Cardiac fibroblast (primary cell): ENCODE measurements at places on chromosomes 6 and 20.

DNA sequence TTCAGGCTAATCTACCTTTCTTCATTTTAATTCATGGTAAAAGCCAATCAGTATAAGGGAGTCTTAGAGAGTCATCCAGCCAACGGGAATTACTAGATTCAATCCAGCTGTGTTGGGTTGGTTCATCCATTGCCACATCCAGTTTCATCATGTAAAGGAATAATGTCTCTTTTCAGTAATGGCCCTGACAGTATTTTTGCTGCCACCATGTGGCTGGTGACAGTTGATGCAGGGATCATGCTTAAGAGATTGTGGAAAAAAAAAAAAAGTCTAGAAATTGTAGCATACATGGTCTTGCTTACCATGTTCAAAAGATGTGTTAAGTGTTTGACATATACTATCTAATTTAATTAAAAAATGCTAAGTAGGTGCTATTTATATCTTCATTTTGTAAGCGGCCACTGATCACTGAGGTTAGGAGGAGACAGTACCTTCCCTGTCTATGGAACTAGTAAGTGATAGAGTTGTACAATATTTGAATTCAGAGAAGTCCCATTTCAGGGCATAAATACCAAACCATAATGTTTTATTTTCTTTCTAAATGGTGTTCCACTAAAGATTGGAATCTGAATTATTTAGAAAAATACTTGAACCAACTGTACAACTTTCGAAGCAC is 135.9 kb downstream of the KHDRBS2 start:
- DNase-seq, result peak; percentile 46

GRCh38 chr6:39756582-39756981 is 31.4 kb upstream of the KIF6 start:
- DNase-seq, result no peak

DNA sequence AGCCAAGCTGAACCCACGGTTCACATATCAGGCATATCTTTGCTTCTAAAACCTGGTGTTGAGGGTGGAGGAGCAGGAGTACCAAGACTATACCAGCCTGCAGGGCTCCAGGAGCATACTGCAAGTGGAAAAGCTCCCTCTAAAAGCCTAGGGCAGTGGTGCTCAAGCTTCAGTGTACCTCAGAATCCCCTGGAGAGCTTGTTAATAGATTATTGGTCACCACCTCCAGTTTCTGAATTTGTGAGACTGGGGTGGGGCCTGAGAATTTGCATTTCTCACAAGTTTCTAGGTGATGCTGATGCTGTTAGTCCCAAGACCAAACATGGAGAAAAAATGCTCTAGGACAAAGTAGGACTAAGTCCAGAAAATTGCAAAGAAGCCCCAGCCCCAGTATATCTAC is 65.4 kb downstream of the FILIP1 start:
- no peak for DNase-seq

GRCh38 chr20:415820-416322 is 7.8 kb downstream of the RBCK1 start:
- DNase-seq, result peak; percentile 14

- DNase-seq, result peak; percentile 43
These were observed 98.6 kb downstream of the KCNQ5 start for GRCh38 chr6:72720464-72720863.

DNA sequence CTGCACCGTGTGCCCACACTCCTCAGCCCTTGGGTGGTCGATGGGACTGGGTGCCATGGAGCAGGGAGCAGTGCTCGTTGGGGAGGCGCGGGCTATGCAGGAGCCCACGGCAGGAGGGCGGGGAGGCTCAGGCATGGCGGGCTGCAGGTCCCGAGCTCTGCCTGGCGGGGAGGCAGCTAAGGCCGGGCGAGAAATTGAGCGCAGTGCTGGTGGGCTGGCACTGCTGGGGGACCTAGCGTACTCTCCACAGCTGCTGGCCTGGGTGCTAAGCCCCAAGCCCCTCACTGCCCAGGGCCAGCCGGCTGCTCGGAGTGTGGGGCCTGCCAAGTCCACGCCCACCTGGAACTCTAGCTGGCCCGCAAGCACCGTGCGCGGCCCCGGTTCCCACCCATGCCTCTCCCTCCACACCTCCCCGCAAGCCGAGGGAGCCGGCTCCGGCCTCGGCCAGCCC is 55.9 kb upstream of the ECI2 start:
- no peak for DNase-seq

DNA sequence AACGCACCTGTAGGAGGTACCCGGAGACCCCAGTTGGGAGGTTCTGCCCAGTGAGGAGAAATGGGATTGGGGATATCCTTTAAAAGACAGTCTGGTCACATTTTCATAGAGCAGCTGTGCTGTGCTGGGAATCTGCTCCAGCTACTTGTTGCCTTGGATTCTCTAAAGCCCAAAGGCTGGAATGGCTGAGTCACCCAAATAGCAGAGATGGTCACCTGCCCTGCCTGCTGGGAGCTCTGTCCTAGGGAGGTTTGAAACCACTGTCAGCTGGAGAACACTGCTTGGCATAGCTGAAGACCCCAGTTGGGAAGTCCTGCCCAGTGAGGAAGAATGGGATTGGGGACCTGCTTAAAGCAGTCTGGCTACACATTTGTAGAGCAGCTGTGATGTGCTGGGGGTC is 34.8 kb upstream of the TFB1M start:
- no peak for DNase-seq

GRCh38 chr6:83371423-83371822 is 59.4 kb downstream of the ME1 start:
- DNase-seq, result peak; percentile 65

- no peak for DNase-seq
These were observed 42.7 kb upstream of the HCRTR2 start for GRCh38 chr6:55131616-55132015.

DNA sequence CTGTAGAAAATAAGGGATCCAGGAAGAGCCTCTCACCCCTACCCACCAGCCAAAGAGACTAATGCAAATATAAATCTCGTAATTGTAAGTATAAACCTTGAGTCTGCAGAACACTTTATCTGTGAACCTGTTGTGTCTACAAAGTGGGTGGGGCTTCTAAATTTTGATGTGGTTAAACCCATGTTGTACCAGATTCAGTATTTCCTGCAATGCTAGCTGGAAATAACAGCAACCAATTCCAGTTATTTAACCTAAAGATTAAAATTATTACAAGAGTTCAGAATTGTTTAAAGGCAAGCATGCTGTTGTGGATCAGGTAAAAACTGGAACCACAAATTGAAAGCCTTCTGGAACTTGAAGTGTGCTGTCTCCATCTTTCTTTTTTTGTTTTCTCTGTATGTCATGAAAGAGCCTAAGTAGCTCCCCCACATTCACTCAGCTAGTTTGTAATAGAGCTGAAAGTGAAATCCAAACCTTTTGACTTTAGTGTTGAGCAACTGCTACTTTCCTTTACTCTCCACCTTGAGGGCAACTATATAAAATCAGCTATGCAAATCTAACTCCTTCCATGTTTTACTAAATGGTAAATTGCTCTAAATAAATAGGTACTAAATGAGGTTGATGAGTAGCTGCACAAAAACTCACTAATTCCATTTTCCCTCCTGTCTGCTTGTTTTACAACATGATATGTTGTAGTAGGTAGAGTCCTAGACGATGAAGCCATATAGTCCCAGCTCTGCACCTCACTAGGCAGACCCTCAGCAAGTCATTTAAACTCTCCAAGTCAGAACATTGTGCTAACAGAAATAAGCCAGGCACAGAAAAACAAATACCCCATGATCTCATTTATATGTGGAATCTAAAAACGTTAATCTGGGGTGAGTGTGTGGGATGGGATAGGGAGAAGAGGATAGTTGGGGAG is 17.9 kb upstream of the THEMIS start:
- no peak for DNase-seq

DNA sequence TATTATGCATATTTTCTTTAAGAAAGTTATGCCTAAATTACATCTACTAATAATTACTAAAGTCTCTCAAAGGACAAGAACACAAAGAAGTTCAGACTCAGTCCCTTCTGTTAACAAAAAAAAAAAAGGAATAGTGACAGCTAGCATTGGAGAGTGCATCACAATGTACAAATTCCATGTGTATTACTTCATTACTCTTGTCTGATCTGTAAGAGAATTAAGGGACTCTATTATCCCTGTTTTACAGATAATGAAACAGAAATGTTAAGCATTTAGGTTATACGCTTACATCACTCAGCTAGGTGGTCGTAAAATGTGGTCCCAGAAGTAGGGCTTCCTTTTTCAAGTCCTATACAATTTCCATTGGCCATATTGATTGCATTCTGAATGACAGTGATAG is 17.2 kb upstream of the VNN1 start:
- DNase-seq, result no peak

GRCh38 chr20:63498960-63499337 is at the start of gene EEF1A2:
Gene EEF1A2 (minus strand): TSS chr20:63499083. CDS start chr20:63497763, 1,320 bp downstream.
- no peak for DNase-seq

GRCh38 chr6:2061880-2062279 is 183.5 kb downstream of the GMDS start:
- DNase-seq, result no peak

DNA sequence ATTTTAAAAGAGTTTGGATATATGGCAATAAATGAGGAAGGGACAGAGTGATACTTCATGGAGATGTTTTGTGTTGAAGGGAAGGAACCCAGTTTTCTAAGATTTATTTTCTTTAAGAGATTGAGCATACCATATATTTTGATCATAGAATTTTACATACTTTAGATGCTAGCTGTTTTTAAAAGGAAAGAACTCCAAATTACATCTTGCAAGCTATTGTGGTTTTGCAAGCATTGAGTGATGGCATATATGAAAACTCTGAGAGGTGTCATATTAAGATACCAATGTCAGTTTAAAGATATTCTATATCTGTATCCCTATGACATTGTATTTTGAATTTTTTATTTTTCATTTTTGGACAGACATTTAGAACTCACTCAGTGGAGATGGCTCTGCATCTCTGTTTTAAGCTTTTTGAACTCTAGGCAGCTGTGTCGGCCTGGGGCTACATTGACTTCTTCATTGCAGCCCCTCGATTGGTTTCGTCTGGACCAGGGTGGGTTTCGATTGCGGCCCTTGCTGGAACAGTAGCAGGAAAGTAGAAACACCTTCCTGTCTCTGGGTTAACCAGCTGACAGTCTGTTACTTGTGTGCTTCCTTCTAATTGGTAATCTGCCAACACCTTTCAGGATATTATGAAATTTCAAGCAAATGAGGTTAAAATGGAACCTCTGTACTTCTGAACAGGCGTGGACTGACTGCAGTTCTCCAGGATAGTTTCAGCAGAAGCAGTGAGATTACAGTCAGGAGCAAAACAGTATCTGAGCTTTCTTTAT is 14.0 kb downstream of the IGF2R start:
- peak; percentile 66 for DNase-seq

- no peak for DNase-seq
These were observed 24.3 kb downstream of the NTSR1 start for GRCh38 chr20:62732842-62733525.

DNA sequence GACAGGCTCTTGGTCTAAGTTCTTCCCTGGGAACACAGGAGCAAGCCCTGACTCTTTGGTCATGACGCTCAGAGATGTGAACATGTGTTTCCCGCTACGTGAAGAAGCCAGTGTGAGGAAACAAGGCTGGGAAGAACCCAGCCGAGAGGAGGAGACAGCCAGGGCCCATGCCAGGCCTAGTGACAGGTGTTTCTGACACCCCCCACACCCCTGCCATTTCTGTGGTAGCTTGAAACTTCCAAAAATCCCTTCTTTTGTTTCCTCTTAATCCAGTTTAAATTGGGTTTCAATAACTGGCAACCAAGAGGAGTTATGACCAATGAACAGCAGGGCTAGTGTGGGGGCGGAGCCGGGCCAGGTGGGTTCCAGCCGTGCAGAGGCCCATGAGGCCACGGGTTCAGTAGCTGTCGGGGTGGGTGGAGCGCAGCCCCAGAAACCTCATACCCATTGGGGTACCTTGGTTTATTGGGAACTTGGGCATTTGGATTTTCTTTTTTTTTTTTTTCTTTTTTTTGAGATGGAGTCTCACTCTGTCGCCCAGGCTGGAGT is 33.5 kb downstream of the WRNIP1 start:
- DNase-seq, result no peak

- no peak for DNase-seq
These were observed 22.4 kb downstream of the MMP24 start for GRCh38 chr20:35248641-35249475.

- DNase-seq, result no peak
These were observed 150.0 kb downstream of the PHACTR1 start for GRCh38 chr6:12866422-12867029.

DNA sequence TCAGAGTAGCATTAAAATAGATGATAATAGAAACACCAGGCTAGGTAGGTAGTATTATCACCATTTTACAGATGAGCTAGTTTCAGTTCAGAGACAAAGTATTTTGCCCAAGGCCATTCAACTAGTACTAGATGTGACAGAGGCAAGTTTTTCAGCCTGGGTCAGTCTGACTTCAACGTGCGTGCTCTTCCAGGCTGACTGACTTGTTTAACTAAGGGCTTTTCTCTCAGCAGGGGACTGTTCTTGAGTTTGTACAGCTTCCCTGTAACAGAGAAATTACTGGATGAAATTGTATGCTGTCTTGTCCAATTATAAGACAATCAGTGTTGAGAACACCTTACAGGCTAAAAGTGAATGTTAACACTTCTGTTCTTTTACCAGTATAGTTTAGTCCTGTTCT is 333.5 kb upstream of the MAN1A1 start:
- no peak for DNase-seq

GRCh38 chr6:170243386-170243785 is 47.5 kb downstream of the DLL1 start:
- DNase-seq, result no peak

DNA sequence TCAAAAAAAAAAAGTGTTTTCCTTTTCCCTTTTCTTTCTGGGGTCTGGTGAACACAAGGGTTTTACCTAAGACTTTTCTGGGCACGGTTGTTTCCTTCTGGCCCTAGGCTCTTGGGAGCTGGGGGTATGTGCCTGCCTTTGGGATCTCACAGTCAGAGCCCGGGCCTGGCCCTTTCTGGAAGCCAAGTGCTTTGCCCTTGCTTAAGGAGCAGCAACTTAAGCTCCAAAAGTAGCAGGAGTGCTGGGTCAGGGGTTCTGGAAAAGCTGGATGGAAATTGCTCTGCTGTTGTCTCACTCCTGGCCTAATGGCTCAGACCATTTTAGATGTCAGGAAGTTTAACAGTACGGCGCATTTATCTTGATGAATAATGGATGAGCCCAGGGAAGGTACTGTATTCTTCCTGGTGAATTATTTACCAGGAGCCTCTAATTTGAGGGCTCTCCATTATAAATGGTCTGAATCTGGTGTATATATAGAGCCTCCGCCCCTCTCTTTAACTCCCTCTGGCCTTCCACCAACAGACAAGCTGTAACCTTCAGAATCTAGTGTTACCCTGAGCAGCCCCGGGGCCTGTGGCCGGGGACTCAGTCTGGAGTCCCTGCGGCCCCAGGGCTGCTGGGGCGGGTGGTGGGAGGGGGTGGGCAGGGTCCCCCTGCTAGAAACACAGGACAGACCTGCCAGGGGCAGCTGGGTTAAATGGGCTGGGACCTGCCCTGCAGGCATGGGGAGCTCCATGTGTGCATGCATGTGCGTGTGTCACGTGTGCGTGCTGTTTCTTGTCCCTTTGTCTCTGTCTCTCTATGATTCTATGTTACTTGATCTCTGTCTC is 37.5 kb downstream of the PTK7 start:
- no peak for DNase-seq

DNA sequence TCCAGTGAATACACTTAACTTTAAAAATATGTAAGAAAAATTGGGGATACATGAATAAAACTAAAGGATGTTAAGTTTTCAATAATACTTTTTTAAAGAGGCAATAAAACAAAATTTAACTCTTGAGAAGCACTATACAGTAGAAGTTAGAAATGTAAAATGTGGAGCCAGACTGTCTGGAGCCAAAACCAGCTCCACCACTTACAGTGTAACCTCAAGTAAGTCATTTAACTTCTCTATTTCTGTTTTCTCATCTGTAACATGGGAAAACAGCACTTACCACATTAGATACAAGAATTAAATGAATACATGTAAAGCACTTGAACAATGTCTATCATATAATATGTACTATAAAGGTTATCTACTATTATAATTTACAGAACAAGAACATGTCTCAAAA is 6.7 kb downstream of the ATG5 start:
- no peak for DNase-seq
